Upper lobe of left lung (tissue), 6 donors: ENCODE measurements at places on chromosomes 7 and 10. TPM values are rescaled to one million over a fixed set of nuclear protein-coding genes. Genes with fewer than 3 reads are reported as not detected.

Gene NCF1
- 21.2 TPM for total RNA-seq

Gene GHRHR
- total RNA-seq: not detected

DNA sequence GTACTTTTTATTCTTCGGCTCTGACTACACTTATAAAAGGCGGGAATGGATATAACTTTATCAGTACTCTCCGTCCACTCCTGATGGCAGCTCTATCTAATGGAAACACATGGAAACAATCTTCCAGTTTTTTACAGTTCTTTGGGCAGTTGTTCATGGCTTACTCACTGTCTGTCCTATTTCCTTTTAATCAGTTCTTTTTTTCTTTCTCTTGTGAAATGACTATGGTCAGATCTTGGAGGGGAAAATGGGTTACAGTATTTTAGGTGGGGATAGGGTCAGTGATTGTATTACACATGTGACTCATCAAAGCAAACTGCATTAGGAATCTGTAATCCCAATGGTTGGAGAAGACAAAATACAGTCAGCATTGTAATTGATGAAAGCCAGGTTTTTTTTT, 112.4 kb downstream of the BICC1 start:
- no peaks in the 10 kb centered on the region for H3K27me3 ChIP-seq
- no peak for DNase-seq
- no peak overlapping the region for H3K27ac ChIP-seq

GRCh38 chr7:102211590-102212550, 74.8 kb upstream of the SH2B2 start:
- no peak overlapping the region for H3K4me3 ChIP-seq
- no peak overlapping the region for H3K27ac ChIP-seq
- no peaks in the 10 kb centered on the region for H3K4me1 ChIP-seq
- DNase-seq: peak; percentile 56
- H3K36me3 ChIP-seq: peaks cover 53% of the 10 kb centered on the region
- no peaks in the 10 kb centered on the region for H3K27me3 ChIP-seq

- H3K27me3 ChIP-seq: no peaks in the 10 kb centered on the region
- DNase-seq: no peak
- no peak overlapping the region for H3K27ac ChIP-seq
- H3K4me1 ChIP-seq: no peaks in the 10 kb centered on the region
- no peaks in the 10 kb centered on the region for H3K36me3 ChIP-seq
- no peak overlapping the region for H3K4me3 ChIP-seq
Measured at GRCh38 chr10:28442403-28442802, 90.5 kb upstream of the WAC start.

- H3K36me3 ChIP-seq: no peaks in the 10 kb centered on the region
- H3K27ac ChIP-seq: no peak overlapping the region
- no peaks in the 10 kb centered on the region for H3K27me3 ChIP-seq
- no peak overlapping the region for H3K4me3 ChIP-seq
Measured at GRCh38 chr10:111968647-111969046, 214.9 kb downstream of the GPAM start.

- no peaks in the 10 kb centered on the region for H3K27me3 ChIP-seq
- peak within 1 kb of the TSS; percentile 96 for H3K27ac ChIP-seq
- H3K4me1 ChIP-seq: peaks cover 14% of the 10 kb centered on the region
- H3K4me3 ChIP-seq: peak within 1 kb of the TSS; percentile 60
- DNase-seq: peak; percentile 92
Measured at GRCh38 chr7:139341058-139341775, at the start of gene FMC1. Gene FMC1 (plus strand): TSS chr7:139341337. CDS start chr7:139341385, 48 bp downstream.

DNA sequence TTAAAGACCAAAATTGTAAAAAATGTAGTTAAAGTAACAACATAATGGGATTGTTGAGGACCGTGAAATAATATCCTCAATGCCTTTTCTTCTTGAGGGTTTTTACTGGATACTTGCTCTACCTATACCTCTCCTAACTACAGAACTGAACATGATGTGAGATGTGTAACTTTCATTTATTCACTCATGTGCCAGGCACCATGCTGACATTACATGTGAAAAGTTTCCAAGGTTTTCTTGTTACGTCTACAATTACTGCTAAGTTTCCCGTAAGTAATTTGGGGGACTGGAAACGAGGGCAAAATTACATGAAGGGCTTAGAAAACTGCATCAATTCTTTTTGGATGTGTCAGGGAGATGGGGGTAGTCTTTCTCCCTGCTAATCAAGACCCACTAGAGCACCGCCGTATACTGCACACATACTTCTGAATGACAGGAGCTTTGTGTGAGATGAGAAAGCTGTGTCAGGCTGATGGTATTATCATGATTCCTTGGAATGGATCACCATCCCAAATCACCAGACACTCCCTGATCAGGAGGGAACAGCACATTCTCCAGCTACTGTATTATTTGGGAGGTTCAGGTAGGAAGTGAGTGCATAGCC, 41.8 kb downstream of the PTPRZ1 start:
- no peaks in the 10 kb centered on the region for H3K36me3 ChIP-seq
- H3K4me1 ChIP-seq: no peaks in the 10 kb centered on the region
- H3K4me3 ChIP-seq: no peak overlapping the region
- no peak for DNase-seq
- H3K27ac ChIP-seq: no peak overlapping the region
- no peaks in the 10 kb centered on the region for H3K27me3 ChIP-seq

- H3K36me3 ChIP-seq: no peaks in the 10 kb centered on the region
- no peaks in the 10 kb centered on the region for H3K4me1 ChIP-seq
- DNase-seq: no peak
- no peak overlapping the region for H3K27ac ChIP-seq
- no peak overlapping the region for H3K4me3 ChIP-seq
Measured at GRCh38 chr10:129123428-129123827, 343.6 kb upstream of the MGMT start.

DNA sequence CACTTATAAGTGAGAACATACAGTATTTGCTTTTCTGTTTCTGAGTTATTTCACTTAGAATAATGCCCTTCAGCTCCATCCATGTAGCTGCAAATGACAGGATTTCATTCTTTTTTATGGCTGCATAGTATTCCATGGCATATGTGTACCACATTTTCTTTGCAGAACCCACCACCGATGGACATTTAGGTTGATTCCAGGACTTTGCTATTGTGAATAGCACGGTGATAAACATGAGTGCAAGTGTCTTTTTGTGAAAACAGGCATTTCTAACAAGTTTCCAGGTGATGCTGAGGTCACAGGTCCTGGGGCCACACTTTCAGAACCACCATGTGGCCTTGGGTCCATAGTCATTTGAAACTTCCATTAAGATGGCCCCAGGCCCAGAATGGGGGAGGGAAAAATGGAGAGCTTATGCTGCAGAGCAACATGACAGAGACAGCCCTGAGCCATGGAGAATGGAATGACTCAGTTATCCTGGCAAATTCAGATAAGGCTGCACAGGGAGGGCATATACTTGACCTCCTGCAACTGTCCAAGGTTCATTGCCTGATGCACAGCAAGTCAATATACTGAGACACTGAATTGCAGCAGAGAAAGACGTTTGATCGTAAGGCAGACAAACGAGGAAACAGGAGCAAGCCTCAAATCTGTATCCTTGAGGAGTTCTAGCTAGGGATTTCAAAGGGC, 248.0 kb upstream of the GALNT17 start:
- H3K27ac ChIP-seq: no peak overlapping the region
- H3K36me3 ChIP-seq: no peaks in the 10 kb centered on the region
- no peak overlapping the region for H3K4me3 ChIP-seq
- no peak for DNase-seq
- no peaks in the 10 kb centered on the region for H3K4me1 ChIP-seq
- H3K27me3 ChIP-seq: no peaks in the 10 kb centered on the region

GRCh38 chr7:105807448-105807762, 69.0 kb downstream of the ATXN7L1 start:
- no peak overlapping the region for H3K4me3 ChIP-seq
- H3K27ac ChIP-seq: no peak overlapping the region
- DNase-seq: no peak
